Stimulated activated CD4-positive, alpha-beta T cell treated with anti-CD3 and anti-CD28 coated beads, Interleukin-15, amount 100 ng/mL, for 1 hour (primary cell): ENCODE measurements at places on chromosomes 3 and 15.

DNA sequence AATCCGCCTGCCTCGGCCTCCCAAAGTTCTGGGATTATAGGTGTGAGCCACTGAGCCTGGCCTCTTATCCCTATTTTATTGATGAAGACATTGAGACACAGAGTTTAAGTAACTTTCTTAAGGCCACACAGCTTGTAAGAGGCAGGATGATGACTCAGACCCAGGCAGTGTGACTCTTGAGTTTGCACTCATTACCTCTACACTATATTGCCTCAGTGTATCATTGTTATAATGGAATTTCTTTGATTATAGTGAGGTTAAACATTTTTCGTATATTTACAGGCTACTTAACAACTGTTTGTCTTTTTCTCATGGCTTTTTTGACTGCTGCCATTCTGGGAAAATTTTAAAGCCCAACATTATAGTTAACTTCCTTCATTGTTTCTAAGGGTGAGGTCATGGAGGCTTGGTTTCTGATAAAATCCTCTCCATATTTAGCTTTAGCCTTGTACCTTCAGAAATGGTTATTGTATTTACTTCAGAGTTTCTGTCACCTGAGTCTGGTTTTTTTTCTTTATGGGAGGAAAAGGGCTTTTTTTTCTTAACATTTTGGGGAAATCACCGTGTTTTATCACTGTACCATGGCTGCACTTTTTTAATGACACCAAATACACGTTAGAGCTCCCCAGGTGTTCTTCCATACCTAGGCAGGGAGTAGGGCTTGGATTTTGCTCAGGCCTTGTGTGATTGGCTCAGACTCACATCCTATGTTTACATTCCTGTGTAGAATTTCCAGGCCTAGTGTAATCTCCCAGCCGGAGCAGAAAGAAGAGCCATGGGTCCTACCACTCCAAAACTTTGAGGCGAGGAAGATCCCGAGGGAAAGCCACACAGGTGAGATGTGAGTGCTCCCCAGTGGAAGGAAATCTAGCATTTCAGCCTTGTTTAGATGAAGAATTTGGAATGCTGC, 6.3 kb downstream of the ZNF774 start:
- DNase-seq, result no peak

DNA sequence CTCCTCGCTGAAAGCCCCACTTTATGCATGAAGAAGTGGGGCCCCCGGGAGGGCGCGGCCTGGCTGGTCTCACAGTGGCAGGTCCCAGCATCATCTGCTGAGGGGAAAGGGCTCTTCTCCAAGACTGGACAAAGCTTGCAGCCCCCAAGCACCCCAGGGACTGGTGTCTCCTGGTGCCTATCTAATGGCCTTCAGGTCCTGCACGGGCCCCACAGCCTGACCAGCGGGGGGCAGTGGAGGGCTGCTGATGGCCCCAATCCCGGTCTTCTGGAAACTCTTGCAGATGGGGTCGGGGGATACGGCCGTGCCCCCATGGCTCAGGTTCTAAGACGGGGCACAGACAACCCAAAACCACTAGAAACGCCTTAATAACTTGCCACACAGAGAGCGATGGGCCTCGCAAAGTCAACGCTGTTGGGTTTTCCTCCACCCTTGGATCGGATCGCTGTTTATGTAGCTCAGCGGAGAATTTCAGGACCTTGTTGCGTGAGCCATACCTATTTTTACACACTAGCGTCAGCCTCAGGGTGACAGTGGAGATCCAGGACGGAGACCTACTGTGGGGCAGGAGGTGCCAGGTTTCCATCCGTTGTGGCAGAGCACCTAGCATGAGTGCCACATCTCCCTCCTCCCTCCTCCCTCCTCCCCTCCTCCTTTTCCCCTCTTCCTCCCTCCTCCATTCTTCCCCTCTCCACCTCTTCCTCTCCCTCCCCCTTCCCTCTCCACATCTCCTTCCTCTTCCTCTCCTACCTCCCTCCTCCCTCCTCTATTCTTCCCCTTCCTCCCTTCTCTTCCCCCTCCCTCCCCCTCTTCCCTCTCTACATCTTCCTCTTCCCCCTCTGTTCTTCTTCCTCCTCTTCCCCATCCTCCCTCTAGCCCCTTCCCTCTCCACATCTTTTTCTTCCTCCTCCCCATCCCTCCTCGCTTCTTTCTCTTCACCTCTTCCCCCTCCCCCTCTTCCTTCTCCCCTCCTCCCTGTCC, 79.3 kb upstream of the ALDH1L1 start:
- DNase-seq, result no peak

DNA sequence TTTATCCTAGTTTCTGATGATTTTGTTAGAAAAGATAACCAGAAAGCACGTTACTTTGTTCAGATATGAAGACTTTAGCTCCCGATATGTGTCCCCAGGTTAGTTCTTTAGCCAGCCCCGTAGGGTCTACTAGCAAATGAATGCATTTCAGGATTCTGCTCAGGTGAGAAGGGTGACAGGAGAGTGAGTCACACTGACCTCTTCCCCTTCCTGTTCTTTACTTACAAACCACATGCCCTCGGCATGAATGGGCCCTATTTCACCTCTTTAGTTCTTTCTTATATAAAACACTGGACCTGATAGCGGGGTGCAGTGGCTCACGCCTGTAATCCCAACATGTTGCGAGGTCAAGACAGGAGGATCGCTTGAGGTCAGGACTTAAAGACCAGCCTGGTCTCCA, 98.4 kb downstream of the SLC49A4 start:
- no peak for DNase-seq

- DNase-seq, result no peak
Observed at GRCh38 chr15:29612701-29613100, 209.6 kb downstream of the TJP1 start.

DNA sequence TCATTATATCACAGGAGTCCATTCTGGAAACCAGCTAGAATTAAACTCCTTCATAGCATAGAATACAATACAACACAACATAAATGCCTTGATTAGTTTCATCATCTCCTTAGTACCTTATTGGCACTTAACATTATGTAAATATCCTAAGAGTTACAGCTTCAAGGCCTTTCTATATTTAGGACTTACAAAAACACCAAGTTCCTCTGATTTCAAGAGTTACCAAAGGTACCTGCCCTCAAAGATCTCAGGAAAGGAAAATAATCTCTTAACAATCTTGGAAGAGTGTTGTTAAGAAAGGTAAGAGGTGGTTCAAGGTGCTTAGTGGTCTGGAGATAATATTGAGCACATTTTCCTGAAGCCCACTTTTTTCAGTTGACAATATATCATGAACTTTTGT, 477.7 kb downstream of the IGSF11 start:
- DNase-seq, result no peak

DNA sequence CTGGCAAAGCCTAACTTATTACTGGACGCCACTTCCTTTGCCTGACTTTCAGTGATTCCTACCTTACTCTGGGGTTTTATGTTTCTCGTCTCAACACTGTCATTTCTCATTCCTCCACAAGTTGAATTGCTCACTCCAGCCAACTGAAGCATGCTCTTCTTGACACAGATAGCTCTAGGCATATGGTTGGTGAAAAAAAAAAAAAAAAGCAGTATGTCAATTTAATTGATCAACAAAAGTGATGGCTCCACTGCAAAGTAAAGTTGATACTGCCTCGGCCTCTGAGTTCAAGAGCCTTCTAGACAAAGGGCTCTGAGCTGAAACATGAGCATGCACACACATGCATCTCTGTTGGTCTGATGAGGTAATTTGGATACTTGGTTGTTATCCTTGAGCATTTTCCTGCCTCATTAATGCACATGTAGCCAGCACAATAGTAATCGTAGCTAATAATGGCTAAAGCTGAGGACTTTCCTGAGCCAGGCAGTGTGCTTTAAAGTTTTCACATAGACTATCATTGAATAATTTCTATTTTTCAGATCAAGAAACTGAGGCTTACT, 21.4 kb upstream of the UBE2Q2 start:
- DNase-seq, result no peak
